ENCODE measurements at places on chromosomes 1 and 21. TPM values are rescaled to one million over a fixed set of nuclear protein-coding genes. Genes with fewer than 3 reads are reported as not detected.

DNA sequence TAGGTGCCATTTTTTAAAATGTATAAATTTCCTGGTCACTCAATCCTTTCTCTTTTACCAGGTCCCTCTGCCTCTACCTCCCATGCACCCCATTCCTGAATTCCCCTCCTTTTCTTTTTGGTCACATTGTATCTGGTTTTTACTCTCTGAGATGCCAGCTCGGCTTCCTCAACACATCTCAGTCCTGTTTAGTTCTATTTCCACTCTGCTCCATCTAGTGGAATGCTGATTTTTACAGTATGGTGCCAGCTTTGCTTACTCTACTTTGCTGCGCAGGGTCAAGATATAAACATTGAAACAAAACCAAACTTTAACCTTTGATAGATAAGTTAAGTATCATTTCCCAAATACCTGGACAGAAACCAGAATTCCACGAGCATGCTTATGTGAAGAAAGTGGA lies 96.0 kb downstream of the ESRRG start:
- DNase-seq = no peak

DNA sequence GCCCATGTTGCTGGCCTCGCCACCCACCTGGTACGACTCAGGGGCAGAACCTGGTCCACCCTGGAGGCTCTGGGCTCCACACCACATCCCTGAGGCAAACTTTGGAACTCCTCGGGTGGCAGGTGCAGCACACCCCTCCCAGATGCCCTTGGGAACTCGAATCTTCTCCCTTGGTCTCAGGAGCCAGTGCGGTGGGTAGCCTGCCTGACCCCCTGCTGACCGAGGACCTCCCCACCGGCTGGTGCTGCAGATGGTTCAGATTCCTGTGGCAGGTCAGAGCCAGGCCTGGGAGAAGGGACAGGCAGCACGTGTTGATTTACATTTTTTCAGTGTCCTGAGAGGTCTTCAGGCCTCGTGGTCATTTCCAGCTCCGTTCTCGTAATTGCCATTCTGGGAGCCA lies 6.3 kb upstream of the CFAP410 start:
- DNase-seq = no peak

FCER1A gene
- total RNA-seq = not detected

YBEY gene
- 10.6 TPM for total RNA-seq

RHD gene
- total RNA-seq = 0.34 TPM

Measured in dermis blood vessel endothelial cell (primary cell).